B cell (primary cell): ENCODE measurements at places on chromosomes 4 and X. TPM values are rescaled to one million over a fixed set of nuclear protein-coding genes. Genes with fewer than 3 reads are reported as not detected.

DNA sequence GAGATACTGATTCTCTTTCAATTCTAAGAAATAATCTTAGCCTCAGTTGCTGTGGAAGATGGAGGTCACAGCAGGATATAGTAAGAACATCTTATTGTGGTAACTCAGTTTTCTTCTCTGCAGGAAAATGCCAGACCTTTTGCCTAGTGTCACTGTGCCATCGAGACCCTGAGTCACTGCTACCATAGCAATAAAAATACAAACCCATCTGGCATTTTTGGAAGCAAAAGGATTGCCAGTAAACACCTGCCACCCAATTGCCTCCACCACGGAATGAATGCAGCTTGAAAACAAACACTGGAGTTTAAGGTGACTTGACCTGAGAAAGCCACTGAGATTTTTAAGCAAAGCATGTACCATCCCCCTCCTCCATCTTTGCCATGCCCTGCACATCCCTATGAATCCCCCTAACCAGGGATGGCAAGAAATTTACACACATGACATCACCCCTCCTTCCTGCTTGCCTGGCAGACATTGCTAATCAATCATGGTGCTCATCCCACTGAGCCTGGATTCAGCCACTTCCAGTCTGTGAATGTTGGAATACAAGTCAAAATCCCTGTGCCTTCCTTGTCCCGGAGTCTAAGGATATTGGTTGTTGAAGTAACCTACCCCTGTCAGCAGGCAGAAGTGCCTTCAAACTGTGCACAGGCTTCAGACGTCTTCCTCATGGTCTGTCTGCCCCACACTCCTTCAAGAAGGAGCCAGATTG is 59.6 kb upstream of the MAMLD1 start:
- DNase-seq: no peak
- no peak overlapping the region for H3K27ac ChIP-seq
- H3K36me3 ChIP-seq: no peaks in the 10 kb centered on the region
- H3K27me3 ChIP-seq: no peaks in the 10 kb centered on the region

DNA sequence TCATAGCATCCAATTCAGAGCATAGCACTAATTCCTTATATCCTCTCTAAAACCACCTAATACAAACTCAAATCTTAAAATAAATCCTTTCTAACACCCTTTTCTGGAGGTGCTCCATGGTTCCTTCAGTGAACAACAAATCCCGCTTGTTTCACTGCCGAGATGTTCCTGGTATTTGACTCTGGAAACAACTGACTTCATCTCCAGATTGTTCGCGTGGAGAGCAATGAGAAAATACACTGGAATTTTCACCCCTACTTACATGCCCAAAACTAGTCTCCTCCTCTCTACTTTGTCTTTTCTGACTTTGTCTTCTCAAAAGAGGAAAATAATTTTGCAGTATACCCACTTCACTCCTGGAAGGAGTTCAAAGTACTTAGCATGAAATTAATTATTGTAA is 129.0 kb downstream of the PLS3 start:
- H3K27me3 ChIP-seq: no peaks in the 10 kb centered on the region
- H3K36me3 ChIP-seq: no peaks in the 10 kb centered on the region
- H3K4me3 ChIP-seq: no peak overlapping the region
- H3K27ac ChIP-seq: no peak overlapping the region

DNA sequence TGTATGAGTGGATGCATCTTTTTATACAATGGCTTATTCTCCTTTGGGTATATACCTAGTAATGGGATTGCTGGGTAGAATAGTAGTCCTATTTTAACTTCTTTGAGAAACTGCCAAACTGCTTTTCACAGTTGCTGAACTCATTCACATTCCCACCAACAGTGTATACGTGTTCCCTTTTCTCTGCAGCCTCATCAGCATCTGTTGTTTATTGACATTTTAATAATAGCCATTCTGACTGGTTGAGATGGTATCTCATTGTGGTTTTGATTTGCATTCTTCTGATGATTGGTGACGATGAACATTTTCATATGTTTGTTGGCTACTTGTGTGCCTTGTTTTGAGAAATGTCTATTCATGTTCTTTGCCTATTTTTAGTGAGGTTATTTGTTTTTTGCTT is 687.0 kb upstream of the EPHA5 start:
- no peak for DNase-seq
- H3K27me3 ChIP-seq: no peaks in the 10 kb centered on the region
- no peaks in the 10 kb centered on the region for H3K4me1 ChIP-seq

The LGI2 gene
- total RNA-seq: not detected in 2 replicates

The PCDH10 gene
- not detected in 2 replicates for total RNA-seq

The CENPE gene
- 2.1 and 2.8 TPM in 2 replicates for total RNA-seq

- H3K27me3 ChIP-seq: no peaks in the 10 kb centered on the region
- H3K36me3 ChIP-seq: no peaks in the 10 kb centered on the region
- no peak overlapping the region for H3K27ac ChIP-seq
- H3K4me3 ChIP-seq: no peak overlapping the region
- DNase-seq: no peak
Measured at GRCh38 chrX:43500996-43501694, 155.0 kb upstream of the MAOA start.

The FGFR3 gene
- not detected in 2 replicates for total RNA-seq

- no peaks in the 10 kb centered on the region for H3K36me3 ChIP-seq
- no peak overlapping the region for H3K27ac ChIP-seq
- DNase-seq: no peak
Measured at GRCh38 chrX:48028091-48028490, 21.3 kb downstream of the SPACA5 start.

- no peak for DNase-seq
- H3K27ac ChIP-seq: no peak overlapping the region
- no peaks in the 10 kb centered on the region for H3K36me3 ChIP-seq
- H3K4me1 ChIP-seq: no peaks in the 10 kb centered on the region
Measured at GRCh38 chr4:7398104-7398423, 36.7 kb downstream of the PSAPL1 start.

The MID1 gene
- 0.32 and 0.44 TPM in 2 replicates for total RNA-seq

DNA sequence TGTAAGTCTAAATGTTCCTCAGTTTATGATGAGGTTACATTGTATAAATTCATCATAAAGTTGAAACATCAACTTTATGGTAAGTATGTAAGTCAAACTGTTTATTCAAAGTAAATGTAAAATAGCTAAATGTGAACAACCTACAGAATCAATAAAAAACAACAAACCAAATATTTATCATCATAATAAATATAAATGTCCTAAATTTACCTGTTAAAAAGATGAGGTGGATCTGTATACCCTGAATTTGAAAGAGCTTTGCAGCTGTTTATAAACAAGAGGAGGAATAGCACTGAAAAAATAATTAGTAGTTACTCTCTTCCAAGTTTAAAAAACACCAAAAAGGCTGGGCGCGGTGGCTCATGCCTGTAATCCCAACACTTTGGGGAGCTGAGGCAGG is 13.7 kb downstream of the ABHD18 start:
- H3K27me3 ChIP-seq: no peaks in the 10 kb centered on the region
- H3K4me1 ChIP-seq: no peaks in the 10 kb centered on the region
- H3K4me3 ChIP-seq: no peak overlapping the region
- no peak for DNase-seq
- no peak overlapping the region for H3K27ac ChIP-seq

The PDZD4 gene
- not detected in 2 replicates for total RNA-seq

DNA sequence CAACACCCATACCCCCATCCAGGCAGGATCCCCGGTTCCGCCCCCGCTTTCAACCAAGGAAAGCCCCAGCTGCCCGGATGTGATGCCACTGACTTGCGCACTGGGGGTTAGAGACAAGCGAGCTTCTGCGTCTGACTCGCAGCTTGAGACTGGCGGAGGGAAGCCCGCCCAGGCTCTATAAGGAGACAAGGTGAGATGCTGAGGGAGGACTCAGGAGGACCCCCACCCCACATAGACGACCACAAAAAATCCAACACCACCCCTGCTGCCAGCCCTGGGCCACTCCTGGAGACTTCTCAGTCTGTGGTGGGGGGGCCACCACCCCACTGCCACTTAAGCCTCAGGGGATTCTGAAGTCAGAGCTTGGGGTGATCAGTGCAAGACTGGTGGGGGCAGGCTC is at the start of gene MAGEA4:
Gene MAGEA4, plus strand, starts transcription at position 110 of the 400 bp plus-strand sequence. CDS start 10,776 bp downstream, outside the sequence.
- H3K4me1 ChIP-seq: no peaks in the 10 kb centered on the region
- DNase-seq: no peak
- H3K4me3 ChIP-seq: no peak within 1 kb of the TSS
- H3K27ac ChIP-seq: no peak within 1 kb of the TSS

- no peaks in the 10 kb centered on the region for H3K4me1 ChIP-seq
- H3K4me3 ChIP-seq: no peak overlapping the region
- H3K27ac ChIP-seq: no peak overlapping the region
- DNase-seq: no peak
- H3K36me3 ChIP-seq: no peaks in the 10 kb centered on the region
Measured at GRCh38 chrX:19708683-19709082, 178.7 kb downstream of the SH3KBP1 start.

DNA sequence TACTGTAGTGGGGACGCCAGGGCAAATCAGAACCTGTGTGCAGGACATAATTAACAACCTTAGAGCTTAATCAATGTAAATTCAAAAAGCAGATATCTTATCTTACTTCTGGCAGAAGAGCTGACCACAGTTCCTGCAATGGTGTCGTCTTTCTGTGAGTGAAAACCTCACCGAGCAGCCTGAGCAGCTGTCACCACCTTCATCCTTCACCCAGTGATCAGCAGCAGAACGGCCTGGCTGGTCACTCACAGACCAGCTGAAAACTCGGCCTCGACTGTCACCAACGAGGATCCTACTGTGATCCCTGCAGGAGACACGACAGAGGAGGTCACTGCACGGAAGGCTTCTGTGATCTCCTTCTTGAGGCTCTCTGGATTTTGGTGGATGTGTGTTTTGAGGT is 94.2 kb downstream of the CDS1 start:
- no peak overlapping the region for H3K27ac ChIP-seq
- no peaks in the 10 kb centered on the region for H3K27me3 ChIP-seq
- DNase-seq: no peak
- H3K4me1 ChIP-seq: no peaks in the 10 kb centered on the region
- no peaks in the 10 kb centered on the region for H3K36me3 ChIP-seq

GRCh38 chr4:83320548-83320947 is 14.1 kb downstream of the HPSE start:
- H3K4me3 ChIP-seq: no peak overlapping the region
- H3K27me3 ChIP-seq: no peaks in the 10 kb centered on the region

- peaks cover 4% of the 10 kb centered on the region for H3K27me3 ChIP-seq
- no peak overlapping the region for H3K4me3 ChIP-seq
- H3K36me3 ChIP-seq: no peaks in the 10 kb centered on the region
- H3K27ac ChIP-seq: no peak overlapping the region
Measured at GRCh38 chr4:141215030-141215429, 5.7 kb upstream of the ZNF330 start.

DNA sequence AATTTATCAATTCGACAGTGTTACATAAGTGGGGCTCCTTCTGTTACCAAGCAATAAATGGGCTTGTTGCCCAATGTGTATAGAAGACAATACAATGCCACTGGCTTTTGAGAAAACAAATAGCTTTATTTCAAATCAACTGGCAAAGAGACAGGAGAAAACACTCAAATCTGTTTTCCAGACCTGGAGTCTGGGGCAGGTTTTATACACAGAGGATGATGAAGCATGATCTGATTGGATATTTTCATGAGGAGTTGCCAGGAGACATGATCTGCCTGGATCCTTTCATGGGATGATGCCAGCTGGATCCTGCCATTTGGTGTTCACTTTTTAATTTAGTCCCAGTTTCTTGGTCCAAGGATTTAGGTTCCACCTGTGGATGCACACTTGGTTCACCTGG is 287.9 kb downstream of the CXXC4 start:
- DNase-seq: no peak
- H3K36me3 ChIP-seq: no peaks in the 10 kb centered on the region

The CSAG1 gene
- total RNA-seq: not detected in 2 replicates

DNA sequence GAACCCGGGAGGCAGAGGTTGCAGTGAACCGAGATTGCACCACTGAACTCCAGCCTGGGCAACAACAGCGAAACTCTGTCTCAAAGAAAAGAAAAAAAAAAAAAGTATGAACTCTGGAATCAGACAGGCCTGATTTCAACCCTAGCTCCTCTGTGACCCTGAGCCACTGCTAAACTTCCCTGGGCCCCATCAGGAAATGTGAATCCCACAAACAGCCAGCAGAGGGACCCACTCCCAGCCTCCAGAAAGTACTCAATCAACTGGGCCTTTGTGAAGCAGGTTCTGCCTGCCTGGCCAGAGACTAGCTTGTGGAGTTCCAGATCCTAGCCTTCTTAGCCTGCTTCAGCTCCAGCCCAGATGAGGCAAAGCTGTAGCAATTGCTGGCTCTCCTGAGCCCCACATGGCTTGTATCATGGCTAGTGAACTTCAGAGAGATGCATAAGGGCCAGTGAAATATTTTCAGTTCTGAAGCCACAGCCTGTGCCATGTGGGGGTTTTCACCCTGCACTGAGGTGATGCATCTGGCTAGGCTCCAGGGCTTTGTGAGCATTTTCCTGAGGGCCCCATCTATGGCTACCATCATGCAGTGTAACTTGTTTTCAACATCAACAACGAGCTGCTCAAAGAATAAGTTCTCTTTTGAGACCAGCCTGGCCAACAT is 7.2 kb upstream of the IDS start:
- no peaks in the 10 kb centered on the region for H3K36me3 ChIP-seq
- H3K4me3 ChIP-seq: no peak overlapping the region
- no peak overlapping the region for H3K27ac ChIP-seq
- no peaks in the 10 kb centered on the region for H3K4me1 ChIP-seq
- DNase-seq: peak; percentile 68

GRCh38 chrX:127726227-127726626 is 326.0 kb downstream of the ACTRT1 start:
- no peaks in the 10 kb centered on the region for H3K36me3 ChIP-seq
- H3K27ac ChIP-seq: no peak overlapping the region
- H3K27me3 ChIP-seq: no peaks in the 10 kb centered on the region
- DNase-seq: no peak
- no peaks in the 10 kb centered on the region for H3K4me1 ChIP-seq
